Activated CD4-positive, alpha-beta memory T cell treated with anti-CD3 and anti-CD28 coated beads, Interleukin-2, amount 10 ng/mL, durations not matched to agents 7 days and 5 days (primary cell): ENCODE measurements at places on chromosomes 12 and 14.

- DNase-seq = no peak
- H3K27me3 ChIP-seq = no peaks in the 10 kb centered on the region
- no peaks in the 10 kb centered on the region for H3K4me1 ChIP-seq
- no peak overlapping the region for H3K4me3 ChIP-seq
Measured at GRCh38 chr14:43306053-43306452, 1201.0 kb downstream of the FSCB start.

DNA sequence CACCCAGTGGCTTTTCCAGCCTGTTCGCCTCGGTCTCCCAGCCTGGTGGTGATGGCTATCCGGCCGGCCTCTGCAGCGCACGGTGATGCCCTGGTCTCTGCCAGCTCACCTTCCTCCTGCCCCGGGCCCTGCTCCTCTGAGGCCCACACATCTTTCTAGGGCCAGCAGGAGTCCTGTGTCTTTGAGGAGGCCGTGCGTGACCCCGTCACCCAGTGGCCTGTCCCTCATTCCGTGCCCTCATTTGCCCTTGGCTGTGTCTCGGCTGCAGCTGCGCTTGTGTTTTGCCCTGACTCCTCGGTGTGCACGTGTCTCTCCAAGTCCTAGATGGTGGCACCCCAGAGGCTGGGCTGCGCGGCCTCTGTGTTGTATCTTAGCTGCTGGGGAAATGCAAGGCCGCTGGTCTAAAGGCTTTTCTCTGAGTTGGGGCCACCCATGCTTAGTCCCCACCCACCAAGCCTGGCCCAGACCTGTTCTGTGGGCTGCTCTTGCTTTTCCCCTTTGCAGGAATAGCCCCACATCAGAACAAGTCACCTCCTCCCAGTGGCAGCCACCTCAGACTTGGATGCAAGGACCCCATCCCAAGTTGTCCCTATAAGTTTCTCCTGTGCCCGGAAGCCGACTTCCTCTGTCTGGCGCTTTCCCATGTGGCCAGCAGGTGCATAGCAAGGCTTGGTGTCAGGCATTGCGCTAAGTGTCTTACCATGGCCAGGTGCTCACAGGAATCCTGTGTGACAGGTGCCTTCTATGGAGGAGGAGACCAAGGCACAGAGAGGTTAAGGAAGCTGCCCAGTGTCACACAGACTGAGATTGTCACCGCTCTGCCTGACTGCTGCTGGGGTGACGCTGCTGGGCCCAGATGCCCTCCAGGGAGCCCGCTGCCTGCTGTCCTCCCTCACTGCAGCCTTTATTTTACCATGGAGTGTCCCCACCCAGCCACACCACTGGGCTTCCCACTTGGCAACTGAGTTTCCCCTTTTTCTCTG, 64.5 kb downstream of the TSPAN9 start:
- DNase-seq = no peak
- no peaks in the 10 kb centered on the region for H3K36me3 ChIP-seq
- no peaks in the 10 kb centered on the region for H3K27me3 ChIP-seq
- no peak overlapping the region for H3K4me3 ChIP-seq

- no peaks in the 10 kb centered on the region for H3K36me3 ChIP-seq
- DNase-seq = no peak
- H3K27me3 ChIP-seq = no peaks in the 10 kb centered on the region
- no peak overlapping the region for H3K27ac ChIP-seq
- no peaks in the 10 kb centered on the region for H3K4me1 ChIP-seq
Measured at GRCh38 chr12:86917121-86917520, 660.9 kb upstream of the MGAT4C start.

GRCh38 chr12:110860833-110861296, 14.1 kb downstream of the CCDC63 start:
- no peak for DNase-seq
- H3K36me3 ChIP-seq = no peaks in the 10 kb centered on the region
- no peaks in the 10 kb centered on the region for H3K27me3 ChIP-seq
